Activated CD4-positive, alpha-beta memory T cell treated with anti-CD3 and anti-CD28 coated beads for 36 hours (primary cell): ENCODE measurements at places on chromosomes 3 and 15. TPM values are rescaled to one million over a fixed set of nuclear protein-coding genes. Genes with fewer than 3 reads are reported as not detected.
A peak's percentile ranks its signal among the peaks of the same experiment; 100 is the strongest.

The RBM6 gene
- 83.7 TPM for total RNA-seq

The FBXW12 gene
- total RNA-seq = not detected

- H3K27ac ChIP-seq = no peak overlapping the region
- H3K27me3 ChIP-seq = no peaks in the 10 kb centered on the region
- H3K36me3 ChIP-seq = no peaks in the 10 kb centered on the region
Observed at GRCh38 chr3:55860049-55860721, 373.1 kb upstream of the WNT5A start.

DNA sequence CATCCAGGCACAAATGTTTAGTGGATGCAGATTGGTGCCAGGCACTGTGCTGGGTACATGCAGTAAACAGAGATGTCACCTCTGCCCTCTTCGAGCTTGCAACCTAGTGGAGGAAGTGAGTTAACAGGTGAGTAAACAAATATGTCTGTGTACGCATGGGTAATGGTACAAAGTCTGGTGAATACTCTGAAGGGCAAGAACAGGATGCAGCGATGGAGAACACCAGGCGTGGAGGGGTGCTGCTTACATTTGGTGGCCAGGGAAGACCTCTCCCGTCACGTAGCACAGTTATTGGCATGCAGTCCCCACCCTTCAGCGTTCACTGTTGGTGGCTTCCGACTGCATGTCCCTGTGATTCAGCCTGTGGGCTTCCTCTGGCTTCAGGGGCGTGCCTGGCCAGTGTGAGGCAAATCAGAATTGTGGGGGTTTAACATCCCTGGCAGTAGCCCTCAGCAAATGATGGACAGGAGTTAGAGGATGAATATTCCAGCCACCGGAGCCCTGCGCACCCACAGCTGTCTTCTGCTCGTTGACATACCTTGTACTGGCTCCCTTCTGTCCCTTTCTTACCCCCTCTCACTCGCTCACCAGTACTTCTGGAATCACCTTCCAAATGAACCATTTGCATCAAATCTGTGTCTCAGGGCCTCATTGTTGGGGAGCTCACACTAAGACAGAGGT is 9.1 kb upstream of the HDAC11 start:
- no peaks in the 10 kb centered on the region for H3K36me3 ChIP-seq
- H3K27ac ChIP-seq = no peak overlapping the region
- no peak overlapping the region for H3K4me3 ChIP-seq
- H3K27me3 ChIP-seq = peaks cover 3% of the 10 kb centered on the region
- H3K4me1 ChIP-seq = no peaks in the 10 kb centered on the region

DNA sequence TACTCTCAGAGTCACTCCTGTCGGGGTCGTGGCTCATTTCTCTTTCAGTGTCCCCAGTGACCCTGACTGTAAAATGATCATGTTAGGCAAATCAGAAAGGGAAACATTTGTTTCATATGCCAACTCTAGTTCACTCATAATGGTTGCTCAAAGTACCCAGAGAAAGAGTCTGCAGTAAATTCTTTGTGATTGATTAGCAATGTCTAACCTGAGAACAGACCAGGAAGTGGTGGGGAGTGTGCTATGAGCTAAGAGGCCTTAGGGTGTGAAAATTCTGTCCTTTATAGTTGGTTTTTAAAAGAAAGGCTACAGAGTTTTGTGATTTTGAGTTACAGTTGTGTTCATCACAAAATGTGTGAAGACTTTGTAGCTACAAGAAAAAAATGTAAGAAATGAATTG is 108.9 kb downstream of the EDEM1 start:
- no peak overlapping the region for H3K27ac ChIP-seq
- peaks cover 5% of the 10 kb centered on the region for H3K4me1 ChIP-seq
- H3K27me3 ChIP-seq = peaks cover 3% of the 10 kb centered on the region
- no peak for DNase-seq

The SCN5A gene
- total RNA-seq = 0.34 TPM

DNA sequence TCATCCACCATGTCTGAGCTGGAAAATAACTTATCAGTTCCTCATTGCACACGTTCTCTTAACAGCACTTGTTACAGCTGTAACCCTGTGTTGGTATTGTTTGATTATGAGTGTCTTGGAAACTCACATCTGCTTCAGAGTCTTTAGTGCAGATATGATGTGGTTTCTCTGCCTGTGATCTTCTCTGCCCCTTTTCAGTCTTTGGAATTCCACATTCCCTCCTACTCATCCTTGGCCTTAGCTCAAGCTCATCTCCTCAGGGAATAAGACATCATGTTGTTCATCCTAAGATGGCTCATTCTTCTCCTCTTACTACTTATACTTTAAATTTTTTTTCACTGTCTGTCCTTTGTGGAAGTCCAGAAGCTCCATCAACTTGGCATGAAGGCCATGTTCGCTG is 77.7 kb downstream of the SYNPR start:
- DNase-seq = no peak
- no peak overlapping the region for H3K4me3 ChIP-seq
- H3K27ac ChIP-seq = no peak overlapping the region
- peaks cover 12% of the 10 kb centered on the region for H3K27me3 ChIP-seq
- no peaks in the 10 kb centered on the region for H3K36me3 ChIP-seq

The RETNLB gene
- total RNA-seq = not detected

The SLC22A14 gene
- not detected for total RNA-seq

The CLK3 gene
- 124 TPM for total RNA-seq

The TLR9 gene
- total RNA-seq = 0.59 TPM

- H3K27me3 ChIP-seq = peaks cover 2% of the 10 kb centered on the region
- no peak overlapping the region for H3K4me3 ChIP-seq
- DNase-seq = no peak
- H3K4me1 ChIP-seq = no peaks in the 10 kb centered on the region
Observed at GRCh38 chr3:151075869-151076562, 9.4 kb upstream of the MED12L start.

GRCh38 chr3:47838503-47838902 is 35.6 kb downstream of the DHX30 start:
- H3K36me3 ChIP-seq = peaks cover 37% of the 10 kb centered on the region
- no peak for DNase-seq
- H3K27ac ChIP-seq = peak overlapping the region; percentile 14
- H3K4me3 ChIP-seq = no peak overlapping the region
- H3K27me3 ChIP-seq = no peaks in the 10 kb centered on the region

DNA sequence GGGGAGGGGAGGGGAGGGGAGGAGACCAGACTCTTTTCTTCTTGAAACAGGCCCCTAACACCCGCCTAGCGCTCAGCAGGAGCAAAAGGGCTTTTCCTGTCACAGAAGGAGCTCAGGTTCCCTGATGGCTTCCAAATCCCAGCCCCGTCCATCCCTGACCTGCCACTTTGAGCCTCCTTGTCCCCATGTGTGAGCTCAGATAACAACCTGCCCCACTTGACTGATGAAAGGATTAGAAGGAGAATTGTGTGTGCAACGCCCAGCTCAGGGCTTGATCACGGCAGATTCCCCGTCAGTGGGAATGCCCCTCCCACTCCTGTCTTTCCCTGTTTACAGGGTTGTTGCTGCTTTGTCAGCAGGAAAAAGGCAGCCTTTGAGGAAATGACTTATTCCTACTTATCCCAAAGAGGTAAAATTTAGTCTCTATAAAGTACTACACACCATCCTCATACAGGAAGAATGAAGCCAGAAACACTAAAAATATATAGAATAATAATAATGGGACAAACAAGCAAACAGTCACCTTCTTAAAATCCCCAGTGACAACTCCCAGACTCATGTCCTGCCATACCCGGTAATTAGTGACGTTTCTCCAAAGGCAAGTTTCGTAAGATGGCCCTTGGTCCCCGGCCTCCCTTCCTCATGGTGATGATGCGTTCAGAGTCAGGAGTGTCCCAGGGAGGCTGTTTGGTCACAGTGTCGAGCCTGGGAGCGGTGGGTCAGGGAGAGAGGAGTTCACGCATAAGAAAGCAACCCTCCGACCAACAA is 6.1 kb upstream of the LRRC15 start:
- H3K4me3 ChIP-seq = no peak overlapping the region
- no peak overlapping the region for H3K27ac ChIP-seq
- no peak for DNase-seq
- H3K4me1 ChIP-seq = no peaks in the 10 kb centered on the region

The SCAMP5 gene
- total RNA-seq = 0.33 TPM

The SUCLG2 gene
- 53.3 TPM for total RNA-seq

The CRYBG3 gene
- total RNA-seq = 6.4 TPM

- no peak for DNase-seq
- peaks cover 54% of the 10 kb centered on the region for H3K4me1 ChIP-seq
- peak overlapping the region; percentile 44 for H3K27ac ChIP-seq
- peaks cover 21% of the 10 kb centered on the region for H3K36me3 ChIP-seq
Observed at GRCh38 chr15:67157521-67158252, 92.3 kb downstream of the SMAD3 start.

The BBS4 gene
- 12.6 TPM for total RNA-seq

- no peaks in the 10 kb centered on the region for H3K27me3 ChIP-seq
- no peak overlapping the region for H3K4me3 ChIP-seq
- no peak overlapping the region for H3K27ac ChIP-seq
- no peak for DNase-seq
- peaks cover 46% of the 10 kb centered on the region for H3K4me1 ChIP-seq
Observed at GRCh38 chr3:31615071-31615875, 82.5 kb downstream of the STT3B start.

- DNase-seq = no peak
- H3K4me1 ChIP-seq = no peaks in the 10 kb centered on the region
- H3K4me3 ChIP-seq = no peak overlapping the region
- no peaks in the 10 kb centered on the region for H3K27me3 ChIP-seq
- H3K27ac ChIP-seq = no peak overlapping the region
Observed at GRCh38 chr3:140186421-140186920, 251.5 kb downstream of the CLSTN2 start.
